ENCODE measurements at places on chromosomes 11 and 22.

DNA sequence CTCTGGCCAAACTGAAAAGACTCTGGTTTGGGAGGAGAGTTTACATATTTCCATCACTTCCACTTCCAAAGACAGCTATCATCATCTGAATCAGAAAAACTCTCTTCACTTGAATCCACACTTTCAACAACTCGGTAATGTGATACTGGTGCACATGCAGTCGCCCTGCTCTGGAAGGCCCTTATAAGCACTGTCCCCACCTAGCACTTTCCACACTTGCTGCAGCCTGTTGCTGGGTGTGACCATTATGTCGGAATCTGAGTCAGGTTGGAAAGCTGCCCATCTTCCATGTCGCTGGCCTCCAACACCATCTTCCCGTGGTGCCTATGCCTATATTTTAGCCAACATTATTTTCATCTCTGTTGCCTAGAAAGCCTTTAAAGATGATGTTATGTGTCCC, 1.1 kb upstream of the OR10A5 start:
- no peak for DNase-seq

DNA sequence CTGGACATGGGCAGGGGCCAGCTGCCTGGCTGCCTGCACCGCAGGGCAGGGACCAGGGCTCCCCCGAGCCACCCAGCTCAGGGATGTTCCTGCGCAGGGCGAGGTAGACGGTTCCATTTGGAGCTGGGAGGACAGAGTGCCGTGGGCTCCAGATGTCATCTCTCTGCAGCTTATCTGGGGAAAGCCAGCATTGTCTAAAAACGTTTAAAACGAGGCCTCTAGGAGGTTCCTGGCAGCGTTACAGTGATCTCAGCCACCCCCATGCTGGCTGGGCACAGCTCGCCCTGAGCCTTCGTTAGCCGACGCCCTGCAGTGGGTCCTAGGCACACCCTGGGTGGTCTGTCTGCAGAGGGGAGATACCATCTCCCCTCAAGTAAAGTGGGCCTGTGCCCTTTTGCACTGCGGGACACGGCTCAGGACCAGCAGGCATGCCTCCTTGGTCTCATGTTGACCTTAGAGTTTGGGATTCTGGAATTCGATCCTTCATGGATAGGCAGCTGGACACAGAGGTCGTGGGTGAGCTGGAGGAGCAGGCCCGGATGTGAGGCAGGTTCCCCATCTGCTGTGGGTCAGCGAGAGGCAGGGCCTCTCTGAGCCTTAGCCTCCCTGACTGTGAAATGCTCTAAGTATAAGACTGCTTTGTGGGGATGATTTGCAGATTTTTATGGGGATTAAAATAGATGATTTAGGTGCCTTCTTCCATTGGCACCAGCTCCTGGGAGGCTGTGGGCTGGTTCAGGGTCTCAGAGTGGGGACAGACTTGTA, 14.1 kb downstream of the SYNGR1 start:
- no peak for DNase-seq

DNA sequence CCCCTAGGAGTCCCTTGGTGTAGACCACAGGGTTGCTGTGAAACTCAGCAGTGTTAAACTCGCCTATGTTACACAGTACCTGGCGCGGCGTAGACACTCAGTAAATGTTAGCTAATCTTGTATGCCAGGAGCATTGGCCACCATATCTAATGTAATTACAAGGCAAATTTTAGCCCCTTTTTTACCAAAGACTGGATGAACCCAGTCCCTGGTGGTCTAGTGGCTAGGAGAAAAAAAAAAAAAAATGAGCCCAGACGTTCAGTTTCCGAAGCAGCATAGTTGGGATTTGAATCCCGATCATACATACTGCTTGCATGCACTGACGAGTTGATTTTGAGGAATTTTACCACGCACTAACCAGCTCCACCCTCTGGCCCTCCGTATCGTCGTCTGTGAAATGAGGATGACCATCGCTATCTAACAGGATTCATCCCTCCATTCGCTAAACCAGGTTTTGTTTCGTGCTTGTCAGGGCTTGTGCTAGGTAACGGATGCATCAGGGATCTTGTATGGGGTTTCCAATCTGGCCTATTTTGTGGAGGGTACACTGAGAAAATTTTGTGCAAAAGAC, 688 bp downstream of the PTS start:
- DNase-seq = peak; percentile 22

GRCh38 chr11:78902771-78903507, 328.3 kb upstream of the NARS2 start:
- DNase-seq = no peak

DNA sequence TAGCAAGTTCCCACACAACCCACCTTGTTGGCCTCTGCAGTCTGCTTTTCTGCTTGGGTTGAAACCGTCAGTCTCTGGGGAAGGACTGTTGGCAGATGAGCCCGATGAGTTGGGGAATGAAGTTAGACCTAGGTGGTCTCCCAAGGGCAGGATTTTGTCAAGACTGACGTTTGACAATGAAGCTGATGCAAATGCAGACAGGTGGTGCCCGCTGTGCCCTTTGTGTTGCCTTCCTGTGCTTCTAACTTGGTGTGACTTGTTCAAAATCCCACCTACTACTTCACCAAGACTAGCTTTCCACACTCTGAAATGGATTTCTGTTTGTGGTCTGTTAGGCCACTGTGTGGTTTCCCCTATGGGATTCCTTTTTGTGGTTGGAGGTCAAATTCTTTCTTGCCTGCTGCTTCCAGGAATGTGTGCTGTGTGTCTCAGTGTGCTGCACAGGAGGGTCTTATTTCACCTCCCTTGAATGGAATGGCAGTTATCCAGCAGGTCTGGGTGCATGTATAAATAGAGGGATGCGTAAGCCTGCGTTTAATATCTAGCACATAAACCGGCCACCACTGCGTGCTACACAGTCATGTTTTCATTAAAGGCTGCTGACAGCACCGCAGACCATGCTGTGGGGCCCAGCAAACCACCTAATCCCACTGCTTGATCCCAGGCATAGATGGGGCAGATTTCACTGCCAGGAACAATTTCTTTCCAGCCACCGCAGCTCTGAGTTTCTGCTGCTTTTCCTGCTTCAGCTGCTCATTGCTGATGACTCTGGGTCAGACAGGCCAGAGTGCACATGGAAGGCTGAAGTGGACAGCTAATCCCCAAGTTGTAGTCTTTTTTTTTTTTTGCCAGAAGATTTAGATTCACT, 44.8 kb downstream of the ADAMTS8 start:
- DNase-seq = no peak

DNA sequence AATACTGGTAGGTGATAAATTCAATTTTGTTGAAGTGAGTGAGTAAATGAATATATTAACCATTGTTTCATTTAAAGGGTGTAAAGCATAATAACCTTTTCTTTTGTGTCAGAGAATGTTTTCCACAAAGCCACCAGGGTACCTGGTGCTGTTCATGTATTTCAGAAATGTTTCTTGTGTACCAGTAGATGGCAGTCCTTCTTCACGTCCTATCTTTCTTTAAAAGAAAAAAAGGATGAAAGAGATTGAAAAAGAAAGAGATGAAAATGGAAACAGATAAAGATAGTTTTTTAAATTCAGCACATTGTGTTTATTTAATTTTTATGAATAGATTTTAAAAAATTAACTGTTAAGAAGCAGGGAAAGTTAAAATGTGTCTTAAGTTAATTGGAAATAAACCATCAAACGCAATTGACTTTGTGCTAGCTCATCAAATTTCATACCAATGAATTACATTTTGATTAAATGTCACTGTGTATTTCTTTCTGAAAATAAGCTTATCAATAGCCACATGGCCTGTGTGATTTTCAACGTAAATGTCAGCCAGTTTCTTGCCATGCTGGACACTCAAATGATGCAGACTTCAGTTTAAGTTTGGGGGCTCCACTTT, 65.5 kb upstream of the CHORDC1 start:
- no peak for DNase-seq

DNA sequence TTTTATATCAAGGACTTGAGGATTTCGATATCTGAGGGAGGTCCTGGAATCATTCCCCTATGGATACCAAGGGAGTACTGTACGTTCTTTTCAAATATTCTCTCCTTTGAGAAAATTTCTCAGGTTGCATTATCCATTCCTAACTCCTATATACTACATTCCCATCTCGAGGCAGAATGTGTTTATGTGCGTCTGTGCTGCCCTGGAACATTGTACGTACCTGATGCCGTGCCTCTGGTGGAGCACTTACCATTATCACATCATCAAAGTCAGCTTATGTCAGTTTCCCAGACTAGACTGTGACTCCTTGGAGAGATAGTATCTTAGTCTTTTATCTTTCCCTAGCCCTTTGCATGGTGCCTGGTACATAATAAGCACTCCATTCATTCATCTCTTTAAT, 21.7 kb downstream of the UBASH3B start:
- DNase-seq = no peak

- DNase-seq = no peak
These were observed 12.3 kb upstream of the ASPHD2 start for GRCh38 chr22:26416670-26417276.

- DNase-seq = no peak
These were observed 15.0 kb downstream of the SIK3 start for GRCh38 chr11:117083011-117083935.

DNA sequence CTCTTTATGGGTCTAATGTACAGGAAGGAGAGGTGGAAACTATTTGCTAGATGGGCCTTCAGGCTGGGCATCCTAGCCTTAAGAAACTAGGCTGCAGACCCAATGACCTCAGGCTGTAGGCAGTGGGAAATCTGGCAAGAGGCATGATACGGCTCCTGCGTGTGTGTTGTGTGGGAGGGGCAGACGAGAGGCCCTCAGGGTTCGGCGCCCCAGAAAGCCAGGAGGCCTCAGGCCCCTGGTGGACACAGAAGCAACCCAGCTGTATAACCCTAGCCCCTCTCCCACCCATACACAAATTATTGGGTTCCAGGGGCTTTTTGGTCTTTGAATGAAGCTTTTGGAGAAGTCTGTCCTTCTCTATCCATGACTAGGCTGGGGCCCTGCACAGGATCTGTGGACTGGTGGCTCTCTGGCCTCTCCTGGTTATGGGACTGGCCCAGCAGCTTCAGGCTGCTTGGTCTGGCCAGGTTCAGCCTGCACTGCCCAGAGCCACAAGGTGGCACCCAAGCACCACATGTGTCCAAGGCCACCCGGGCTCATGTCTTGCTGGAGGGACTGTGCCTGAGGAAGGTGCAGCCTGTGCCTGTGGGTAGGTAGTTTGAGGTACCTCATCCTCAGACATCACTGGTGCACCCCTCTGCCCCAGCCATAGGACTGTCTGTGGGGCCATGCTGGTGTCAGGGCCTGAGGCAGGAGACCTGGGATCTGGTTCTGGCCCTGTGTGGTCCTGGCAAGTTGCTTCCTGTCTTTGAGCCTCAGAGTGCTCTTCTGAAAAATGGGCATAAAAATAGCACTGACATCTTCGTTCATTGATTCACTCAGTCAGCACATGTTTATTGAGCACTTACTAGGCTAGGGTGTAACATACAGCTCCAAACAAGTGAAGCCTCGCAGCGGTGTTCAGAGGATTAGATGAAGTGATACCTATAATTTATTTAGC, 87.5 kb downstream of the RRM1 start:
- DNase-seq = peak; percentile 67

DNA sequence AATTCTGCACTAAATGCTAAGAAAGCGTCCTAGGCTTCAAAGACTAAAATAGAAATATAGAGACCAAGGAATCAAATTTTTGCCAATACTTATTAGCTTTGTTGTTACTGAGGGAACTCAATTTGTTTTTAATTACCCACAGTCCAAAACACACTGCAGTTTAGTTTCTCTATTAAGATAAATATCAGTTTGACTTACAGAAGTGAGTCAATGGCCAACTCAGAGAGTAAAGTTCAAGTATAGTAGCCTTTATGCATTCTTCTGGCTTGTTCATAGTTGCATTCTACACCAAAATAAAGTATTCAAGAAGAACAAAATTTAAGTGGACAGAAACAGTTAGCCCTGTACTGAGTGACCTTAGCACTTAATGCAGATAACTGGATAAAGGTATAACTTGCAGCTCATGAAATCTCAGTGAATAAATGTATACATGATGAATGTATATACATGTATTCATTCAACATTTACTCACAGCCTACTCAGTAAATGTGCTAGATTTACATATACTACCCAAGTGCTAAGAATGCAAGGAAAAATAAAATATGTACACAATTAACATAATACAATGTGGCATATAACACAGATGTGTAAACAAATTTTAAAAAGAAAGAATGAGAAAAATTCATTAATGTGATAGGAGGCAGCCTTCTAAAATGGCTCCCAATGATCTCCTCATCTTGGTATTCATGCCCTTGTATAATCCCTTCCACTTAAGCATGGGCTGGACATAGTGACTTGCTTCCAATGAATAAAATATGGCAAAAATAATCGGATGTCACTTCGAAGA, 9.7 kb upstream of the RNF141 start:
- no peak for DNase-seq
